ENCODE measurements at places on chromosomes 1 and 21. TPM values are rescaled to one million over a fixed set of nuclear protein-coding genes. Genes with fewer than 3 reads are reported as not detected.

CDKN2C gene
- 3.3 TPM for total RNA-seq

DMBX1 gene
- total RNA-seq: not detected

KRTAP6-3 gene
- total RNA-seq: not detected

CFHR4 gene
- total RNA-seq: not detected

TRAF5 gene
- total RNA-seq: 55.8 TPM

MSTO1 gene
- total RNA-seq: 121 TPM

SMIM12 gene
- 46.4 TPM for total RNA-seq

IL20 gene
- not detected for total RNA-seq

SYT2 gene
- not detected for total RNA-seq

Data from naive thymus-derived CD4-positive, alpha-beta T cell (primary cell).